Fibroblast of skin of scalp (primary cell): ENCODE measurements at places on chromosomes 6 and 20.

- no peak for DNase-seq
Observed at GRCh38 chr6:45772886-45773495, 242.7 kb downstream of the CLIC5 start.

- no peak for DNase-seq
Observed at GRCh38 chr6:19806971-19807396, 30.2 kb upstream of the ID4 start.

DNA sequence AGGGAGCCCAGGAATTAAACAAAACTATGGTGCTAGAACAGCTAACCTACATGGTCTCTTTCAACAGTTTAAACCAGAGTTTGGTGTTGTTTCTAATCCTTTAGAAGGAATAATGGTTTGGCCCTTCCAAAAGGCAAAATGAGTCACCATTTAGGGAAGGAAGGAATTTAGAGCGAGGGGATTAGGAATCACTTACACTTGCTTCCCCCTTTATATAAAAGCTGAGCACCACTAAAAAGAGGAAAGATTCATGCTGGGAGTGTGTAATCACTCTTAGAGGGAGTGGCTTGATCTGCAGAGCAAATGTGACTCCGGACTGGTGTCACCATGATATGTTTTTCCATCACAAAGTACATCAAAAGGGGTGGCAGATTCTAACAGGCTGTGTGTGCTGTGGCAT, 63.6 kb downstream of the F13A1 start:
- DNase-seq: peak; percentile 47

- no peak for DNase-seq
Observed at GRCh38 chr6:56328728-56329090, 81.3 kb upstream of the COL21A1 start.

- no peak for DNase-seq
Observed at GRCh38 chr6:43893073-43893472, 123.1 kb downstream of the VEGFA start.

- DNase-seq: no peak
Observed at GRCh38 chr6:35468980-35469750, 964 bp downstream of the RPL10A start.

DNA sequence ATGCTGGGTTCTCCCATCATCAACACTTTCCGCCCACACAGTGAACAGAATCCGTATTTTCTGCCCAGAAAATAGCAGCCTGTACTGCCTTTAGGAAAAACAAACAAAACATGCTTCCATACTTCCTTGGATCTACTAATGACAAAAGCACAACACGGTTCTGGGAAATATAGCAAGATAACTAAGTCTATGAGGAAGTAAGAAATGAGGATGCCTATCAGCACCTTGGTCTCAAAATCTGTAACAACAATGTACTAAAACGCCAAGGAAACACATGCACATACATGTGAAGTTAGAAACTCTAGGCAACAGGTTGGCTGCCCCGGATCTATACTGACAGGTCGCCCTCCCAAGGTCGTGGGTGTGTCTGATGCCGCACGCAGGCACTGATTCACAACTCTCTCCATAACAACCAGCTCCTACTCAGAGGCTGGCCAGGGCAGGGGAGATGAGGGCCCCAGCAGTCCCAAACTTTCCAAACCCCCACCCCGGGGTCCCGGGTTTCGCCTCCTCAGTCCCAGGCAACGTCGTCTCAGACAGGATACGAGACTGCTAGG, 710 bp downstream of the BTBD9 start:
- DNase-seq: peak; percentile 29

- DNase-seq: peak; percentile 56
Observed at GRCh38 chr6:85129881-85130280, 320.0 kb upstream of the NT5E start.

GRCh38 chr6:24079076-24079475, 46.9 kb upstream of the NRSN1 start:
- DNase-seq: no peak

DNA sequence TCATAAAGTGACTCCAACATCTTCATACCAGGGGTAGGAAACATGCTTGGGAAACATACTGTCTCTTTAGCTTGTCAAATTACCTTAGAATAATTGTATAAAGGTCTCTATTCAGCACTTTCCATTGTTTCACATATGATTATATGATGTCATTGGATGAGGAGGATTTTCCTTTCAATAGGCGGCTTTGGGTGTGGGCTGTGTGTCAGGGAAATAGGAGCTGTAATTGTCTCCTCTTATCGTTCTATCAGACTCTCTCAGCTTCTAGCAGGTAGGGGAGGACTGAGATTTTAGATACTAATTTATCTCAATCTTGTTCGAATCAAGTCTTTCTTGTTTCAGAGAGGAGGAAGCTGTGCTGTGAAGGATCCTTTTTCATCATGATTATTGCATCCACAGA, 179.4 kb upstream of the OLIG3 start:
- no peak for DNase-seq

DNA sequence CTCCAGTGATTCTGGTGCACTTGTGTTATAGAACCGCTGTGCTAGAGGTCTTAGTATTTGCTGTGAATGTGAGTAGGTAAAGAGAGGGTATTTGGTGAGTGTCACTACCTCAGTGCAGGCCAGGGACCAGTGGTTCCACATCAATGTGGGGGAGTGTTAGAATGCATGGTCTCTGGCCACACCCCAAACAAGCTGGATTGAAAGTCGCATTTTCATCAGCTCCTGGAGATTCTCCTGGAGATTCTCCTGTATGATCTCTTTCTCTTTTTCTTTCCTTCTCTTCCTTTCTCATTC, 26.8 kb upstream of the BCAS1 start:
- no peak for DNase-seq

- DNase-seq: no peak
Observed at GRCh38 chr6:43283905-43284304, 14.2 kb upstream of the SLC22A7 start.

GRCh38 chr6:105794870-105795269, 291.3 kb upstream of the PRDM1 start:
- DNase-seq: no peak

DNA sequence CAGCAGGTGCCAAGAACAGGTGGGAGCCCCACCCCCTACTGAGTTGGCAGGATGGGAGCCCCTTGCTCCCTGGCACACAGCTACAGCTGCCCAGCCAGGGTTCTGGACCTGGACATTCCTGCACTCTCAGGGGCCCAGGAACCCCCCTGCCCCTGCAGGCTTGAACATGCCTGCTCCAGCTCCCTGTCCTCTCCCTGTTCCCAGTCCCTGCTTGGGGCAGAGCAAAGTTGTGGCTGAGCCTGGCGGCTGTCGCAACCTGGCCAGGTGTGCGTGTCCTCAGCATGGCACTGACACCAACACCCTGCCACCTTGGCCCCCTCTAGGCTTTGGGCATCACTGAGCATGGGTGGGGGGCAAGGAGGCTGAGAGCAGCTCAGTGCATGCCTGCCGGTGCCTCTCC, 491.2 kb upstream of the NOX3 start:
- DNase-seq: no peak

DNA sequence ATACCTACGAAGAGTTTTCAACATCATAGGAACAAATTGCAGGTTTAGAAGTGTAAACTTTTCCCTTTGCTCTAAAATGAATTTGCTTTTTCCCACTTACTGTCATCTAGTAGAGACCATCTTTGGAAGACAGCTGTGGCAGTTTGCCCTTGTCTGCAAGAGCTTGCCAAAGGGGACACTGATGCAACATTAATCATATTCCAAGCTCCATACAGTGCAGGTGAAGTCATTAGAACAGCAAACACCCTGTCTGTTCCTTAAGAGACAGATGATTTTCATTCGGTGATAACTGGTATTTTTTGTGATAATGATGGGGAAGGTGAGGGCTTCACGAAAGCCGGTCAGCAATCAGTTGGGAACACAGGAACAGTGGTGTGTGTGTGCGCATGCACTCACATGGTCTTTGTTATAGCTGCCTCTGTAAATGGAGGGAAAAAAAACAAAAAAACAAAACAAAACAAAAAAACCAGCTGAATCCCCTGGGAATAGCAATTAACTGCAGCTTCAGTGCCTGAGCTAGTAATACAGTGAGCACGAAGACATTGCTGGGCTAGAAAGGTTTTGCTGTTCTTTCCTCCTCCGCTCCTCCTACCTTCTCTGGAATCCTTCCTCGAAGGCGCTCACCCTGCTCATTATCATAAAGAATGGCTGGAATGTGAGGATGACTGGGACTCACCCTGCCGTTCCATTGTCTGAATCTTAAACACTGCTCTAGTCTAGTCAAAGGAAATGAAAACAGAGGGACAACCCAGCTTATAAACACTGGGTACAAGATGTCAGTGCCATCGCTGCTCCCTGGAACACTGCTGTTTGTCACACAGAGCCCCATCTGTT, 35.2 kb upstream of the KIF13A start:
- DNase-seq: peak; percentile 82

- peak; percentile 60 for DNase-seq
Observed at GRCh38 chr6:83417880-83418663, 12.8 kb downstream of the ME1 start.

DNA sequence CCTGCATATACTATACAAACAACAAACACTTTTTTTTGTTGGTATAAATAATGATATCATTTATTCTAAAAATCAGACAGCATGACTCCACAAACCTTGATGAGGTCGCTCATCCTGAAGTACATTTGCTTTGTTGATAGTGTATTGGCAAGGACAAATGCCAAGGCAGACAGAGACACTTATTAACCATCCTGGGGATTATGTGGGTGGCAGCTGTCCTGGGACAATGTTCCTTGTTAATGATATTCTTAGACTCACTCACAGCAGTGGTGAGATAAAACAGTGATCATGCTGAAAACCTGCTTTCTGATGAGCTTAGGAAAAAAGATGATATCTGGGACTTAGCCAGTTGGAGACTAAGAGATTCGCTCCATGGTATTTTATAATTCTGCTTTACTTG, 85.4 kb upstream of the OGFRL1 start:
- DNase-seq: no peak

DNA sequence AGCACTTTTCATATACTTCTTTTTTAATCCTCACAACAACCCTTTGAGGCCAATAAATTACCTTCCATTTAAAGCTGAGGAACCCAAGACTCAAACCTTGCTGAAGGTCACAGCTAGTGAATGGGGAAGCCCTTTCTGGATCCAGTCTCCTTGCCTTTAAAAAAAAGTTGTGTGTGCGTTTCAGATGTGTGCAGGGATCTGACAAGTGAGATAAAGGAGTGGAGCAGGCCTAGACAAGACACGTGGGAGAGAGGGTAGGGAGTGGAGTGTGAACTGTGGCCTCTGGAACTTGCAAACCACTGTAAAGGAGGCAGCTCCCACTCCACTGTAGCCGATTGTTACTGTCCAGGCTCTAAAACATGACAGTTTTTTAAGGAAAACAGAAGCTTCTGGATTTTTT, 1.9 kb downstream of the KLHL32 start:
- no peak for DNase-seq

DNA sequence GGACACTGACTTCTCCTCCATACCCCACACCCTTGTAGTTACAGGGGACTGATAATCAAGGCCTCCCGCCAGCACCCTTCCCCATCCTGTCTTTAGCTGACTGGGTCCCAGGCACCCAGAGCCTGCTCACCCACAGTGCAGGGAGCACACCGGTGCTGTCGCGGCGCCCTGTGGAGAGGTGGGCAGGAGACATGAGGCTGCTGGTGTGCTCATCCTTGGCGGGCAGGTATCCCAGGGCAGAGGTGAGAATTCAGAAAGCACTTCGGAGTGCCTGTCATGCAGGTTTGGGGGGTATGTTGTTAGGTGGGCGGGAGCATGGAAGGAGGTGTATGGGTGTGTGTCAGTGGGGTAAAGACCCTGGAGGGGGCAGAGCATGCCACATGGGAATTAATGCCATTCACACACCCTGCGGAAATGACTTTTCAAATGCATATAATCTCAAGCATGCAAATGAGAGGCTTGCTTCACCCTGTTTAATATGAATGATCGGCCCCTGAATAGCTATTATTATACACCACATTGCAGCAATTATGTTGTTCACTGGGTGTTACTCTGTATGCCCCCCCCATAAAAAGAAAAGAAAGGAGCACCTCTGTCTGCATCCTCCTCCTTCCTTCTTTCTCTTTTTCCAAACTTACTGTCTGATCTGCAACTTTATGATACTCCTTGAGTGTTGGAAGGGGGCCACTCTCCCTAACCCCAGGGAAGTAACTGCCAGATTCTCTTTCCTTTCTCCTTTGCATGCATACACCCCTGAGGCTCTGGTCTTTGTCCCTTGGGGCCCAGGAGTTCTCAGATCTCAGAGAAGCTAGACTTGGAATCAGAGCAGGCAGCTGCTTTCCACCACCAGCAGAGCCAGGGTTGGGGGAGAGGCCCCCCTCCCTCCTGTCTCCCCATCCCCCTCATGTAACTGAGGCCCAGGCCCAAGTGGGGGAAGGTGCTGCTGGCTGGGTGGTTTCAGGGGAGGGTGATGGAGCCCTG, 16.0 kb downstream of the FOXP4 start:
- DNase-seq: no peak

- DNase-seq: no peak
Observed at GRCh38 chr6:128156321-128157111, 255.7 kb upstream of the THEMIS start.

- peak; percentile 70 for DNase-seq
Observed at GRCh38 chr6:26336355-26337198, 28.4 kb upstream of the BTN3A2 start.

DNA sequence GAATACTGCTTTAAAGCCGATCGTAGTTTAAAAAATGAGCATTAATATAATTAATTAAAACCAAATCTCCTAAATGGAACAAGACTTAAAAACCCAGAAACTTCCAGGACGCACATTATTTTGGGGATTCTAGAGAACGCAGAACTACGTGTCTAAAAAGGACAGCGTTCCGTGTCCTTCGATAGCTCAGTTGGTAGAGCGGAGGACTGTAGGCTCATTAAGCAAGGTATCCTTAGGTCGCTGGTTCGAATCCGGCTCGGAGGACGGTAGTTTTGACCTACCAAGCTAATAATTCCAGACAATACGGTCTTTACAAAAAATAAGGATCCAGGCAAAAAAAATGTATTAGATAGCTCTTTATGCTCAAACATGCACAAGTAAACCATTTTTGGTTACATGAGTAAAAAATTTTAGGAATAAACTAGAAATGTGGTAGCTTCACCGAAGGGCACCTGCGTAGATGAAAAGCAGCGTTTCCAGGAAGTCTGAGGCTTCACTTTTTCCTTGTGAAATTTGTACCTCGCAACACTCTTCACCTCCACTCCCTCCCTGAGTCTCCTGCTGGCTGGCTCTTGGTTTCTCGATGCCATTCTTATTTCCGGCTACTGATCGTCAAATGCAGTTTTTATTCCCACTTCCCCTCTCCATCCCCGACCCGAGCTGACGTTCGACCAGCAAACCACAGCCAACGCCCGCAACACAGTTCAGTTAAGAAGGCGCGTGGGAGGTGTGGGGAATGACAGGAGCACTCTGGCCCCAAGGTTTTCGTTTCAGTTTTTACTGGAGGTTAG, 19.6 kb upstream of the ABT1 start:
- peak; percentile 85 for DNase-seq

GRCh38 chr20:3126527-3126859, 33.2 kb downstream of the FASTKD5 start:
- no peak for DNase-seq
